Stimulated activated CD4-positive, alpha-beta T cell treated with anti-CD3 and anti-CD28 coated beads, TNF-alpha, amount 100 ng/mL, for 1 hour (primary cell): ENCODE measurements at places on chromosomes 5 and 9.

GRCh38 chr5:152097128-152097527, 172.5 kb upstream of the GLRA1 start:
- DNase-seq, result no peak

DNA sequence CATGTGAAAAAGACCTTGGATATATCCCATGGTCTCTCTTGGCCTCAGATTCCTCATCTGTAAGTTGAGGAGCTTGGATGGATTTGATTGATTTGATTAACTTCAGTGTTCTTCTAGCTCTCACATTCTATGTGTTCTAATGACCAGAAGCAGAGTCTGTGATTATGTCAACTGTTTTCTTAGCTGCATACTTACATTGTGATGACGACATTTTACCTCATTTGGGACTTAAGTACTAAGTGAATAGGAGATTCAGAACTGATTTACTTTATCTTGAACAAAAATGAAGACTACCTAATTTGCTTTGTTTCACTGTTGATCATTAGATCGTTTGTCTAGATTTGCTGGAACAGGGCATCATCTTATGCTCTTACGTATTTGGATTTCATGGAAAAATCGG, 427.7 kb downstream of the SH3GL2 start:
- no peak for DNase-seq

GRCh38 chr5:7073666-7074065, 322.3 kb upstream of the ADCY2 start:
- DNase-seq, result no peak

- DNase-seq, result no peak
Measured at GRCh38 chr9:115034801-115035200, 83.2 kb downstream of the TNC start.

GRCh38 chr5:10489810-10490426, 48.2 kb downstream of the ROPN1L start:
- DNase-seq, result no peak

DNA sequence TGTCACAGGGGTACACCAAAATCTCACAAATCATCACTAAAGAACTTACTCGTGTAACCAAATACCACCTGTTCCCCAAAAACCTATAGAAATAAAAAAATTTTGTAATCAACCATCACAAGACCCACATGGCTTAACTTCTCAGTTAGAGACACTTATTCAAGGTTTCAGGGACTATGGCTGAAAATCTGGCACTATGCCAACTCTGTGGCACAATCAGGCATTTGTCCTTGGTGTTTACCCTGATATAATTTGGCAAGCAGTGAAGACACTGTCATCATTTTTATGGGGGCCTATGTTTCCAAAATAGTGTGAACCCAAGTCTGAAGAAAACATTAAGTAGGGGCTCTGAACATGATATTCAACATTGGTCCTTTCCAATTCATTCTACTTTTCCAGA, 59.0 kb downstream of the ZNF622 start:
- no peak for DNase-seq
